Left forelimb (tissue), 1 donor: ENCODE measurements at places on chromosomes 7 and 10.

GRCh38 chr10:22443175-22443901 lies 98.0 kb downstream of the SPAG6 start:
- no peak for DNase-seq

DNA sequence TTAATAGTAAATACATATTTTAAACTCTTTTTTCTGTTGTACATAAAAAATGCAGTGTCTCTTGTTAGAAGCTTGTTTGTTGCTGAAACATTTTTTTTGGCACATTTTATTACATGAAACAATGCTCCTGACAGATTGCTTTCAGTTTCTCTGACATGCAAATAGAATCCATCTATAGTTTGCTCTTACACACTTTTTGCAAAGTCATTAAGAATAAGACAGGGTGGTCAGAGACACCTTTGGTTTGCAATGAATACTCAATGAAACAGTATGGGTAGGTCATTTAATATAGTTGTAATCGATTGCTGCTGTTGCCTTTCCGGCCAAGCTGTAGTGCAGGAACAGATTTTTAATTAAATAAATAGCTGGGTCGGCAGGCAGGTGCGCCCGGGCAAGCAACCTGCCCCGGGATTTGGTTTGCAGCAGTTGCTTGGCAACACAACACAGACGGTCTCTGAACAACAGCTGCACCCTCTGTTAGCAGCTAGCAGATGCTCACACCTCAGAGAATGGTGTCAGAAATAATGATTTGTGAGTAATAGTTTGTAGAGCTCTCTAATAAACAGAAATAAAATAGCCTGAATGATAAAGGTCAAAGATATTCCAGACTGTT lies 115.7 kb upstream of the CACNA2D1 start:
- DNase-seq, result no peak

DNA sequence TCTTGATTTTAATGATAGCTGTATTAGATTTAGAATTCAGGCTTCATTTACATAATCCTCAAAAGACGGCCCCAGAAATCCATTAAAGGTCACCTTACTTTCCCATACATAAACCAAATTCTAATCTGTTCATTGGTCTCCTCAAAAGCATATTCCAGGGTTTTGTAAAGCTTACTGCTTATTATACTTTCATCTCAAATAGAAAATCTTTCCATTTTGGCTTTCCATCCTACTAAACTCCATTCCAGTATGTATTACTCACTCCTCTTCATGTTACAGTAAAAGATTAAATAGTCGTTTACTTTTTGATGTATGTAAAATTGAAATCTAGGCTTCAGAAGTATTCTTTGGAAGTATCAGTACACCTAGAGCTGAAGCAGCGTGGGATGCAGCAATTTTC lies 143.5 kb upstream of the LRRN3 start:
- no peak for DNase-seq

- DNase-seq, result no peak
Measured at GRCh38 chr10:126525326-126525725, 137.0 kb upstream of the ADAM12 start.
